ENCODE measurements at places on chromosomes 2 and 18.

DNA sequence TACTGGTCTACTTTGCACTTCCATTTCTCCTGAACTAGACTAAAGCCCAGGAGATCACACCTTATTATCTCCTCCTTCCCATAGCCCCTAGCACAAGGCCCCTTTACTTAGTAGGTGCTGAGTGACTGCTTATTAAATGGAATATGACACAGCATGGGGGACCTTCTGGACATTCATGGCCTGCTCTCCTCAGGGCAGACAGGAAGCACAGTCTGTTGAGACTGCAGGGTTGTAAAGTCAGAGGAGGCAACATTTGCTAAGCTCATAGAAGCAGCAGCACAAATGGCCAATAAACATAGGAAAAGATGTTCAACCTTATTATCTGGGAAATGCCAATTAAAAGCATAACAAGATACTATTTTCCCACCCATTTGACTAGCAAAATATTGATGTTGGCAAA is 75.3 kb downstream of the DNMT3A start:
- no peak for DNase-seq

DNA sequence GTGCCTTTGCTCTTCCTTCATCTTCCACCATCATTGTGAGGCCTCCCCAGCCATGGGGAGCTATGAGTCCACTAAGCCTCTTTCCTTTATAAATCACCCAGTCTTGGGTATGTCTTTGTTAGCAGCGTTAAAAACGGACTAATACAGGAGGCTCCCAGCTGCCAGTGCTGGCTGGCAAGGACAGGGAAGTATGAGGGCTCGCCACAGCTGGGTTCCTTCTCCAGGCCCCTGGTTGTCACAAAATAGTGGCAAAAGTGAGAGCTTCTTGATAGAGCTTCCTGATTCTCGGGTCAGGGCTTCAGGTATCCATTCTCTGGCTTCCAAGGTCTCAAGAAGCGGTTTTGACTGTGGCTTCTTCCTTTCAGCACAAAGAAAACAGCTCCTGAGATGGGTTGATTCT is 85.0 kb downstream of the ZNF516 start:
- DNase-seq: no peak

DNA sequence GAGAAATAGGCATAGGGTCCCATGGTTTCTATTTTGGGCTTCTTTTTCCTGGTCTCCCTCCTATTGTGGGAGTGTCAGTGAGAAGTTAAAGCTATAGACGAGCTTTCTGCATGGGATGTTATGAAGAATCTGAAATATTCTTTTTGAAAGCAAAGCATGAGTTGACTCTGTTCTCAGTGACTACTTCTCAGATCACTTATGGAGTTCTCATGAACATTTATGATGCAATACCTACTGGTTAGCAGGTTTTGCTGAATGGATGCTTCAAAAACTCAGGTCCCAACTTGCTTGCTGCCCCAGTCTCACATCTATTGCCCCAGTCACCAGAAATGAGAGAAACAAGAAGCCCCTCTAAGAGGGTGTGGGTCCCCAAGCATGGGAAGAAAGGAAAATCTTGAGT is 365.0 kb downstream of the HRH4 start:
- no peak for DNase-seq

DNA sequence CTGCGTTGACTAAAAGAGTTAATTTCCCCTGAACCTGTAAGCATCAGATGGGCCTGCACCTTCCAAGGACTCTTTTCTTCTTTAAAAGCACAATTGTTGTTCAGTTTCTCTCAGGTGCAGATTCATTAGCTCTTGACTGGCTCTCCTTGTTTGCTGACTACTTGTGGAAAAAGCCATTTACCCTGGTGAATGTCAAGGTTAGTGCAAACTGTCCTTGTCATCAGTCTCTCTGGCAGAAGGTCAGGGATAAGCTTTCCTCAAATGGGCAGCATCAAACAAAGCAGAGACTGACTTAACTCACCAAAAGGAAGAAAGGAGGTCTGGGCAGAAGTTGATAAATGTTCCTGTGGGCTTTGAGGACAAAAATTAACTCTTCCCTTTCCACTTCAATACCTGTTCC is 922.7 kb downstream of the BCL11A start:
- DNase-seq: no peak

DNA sequence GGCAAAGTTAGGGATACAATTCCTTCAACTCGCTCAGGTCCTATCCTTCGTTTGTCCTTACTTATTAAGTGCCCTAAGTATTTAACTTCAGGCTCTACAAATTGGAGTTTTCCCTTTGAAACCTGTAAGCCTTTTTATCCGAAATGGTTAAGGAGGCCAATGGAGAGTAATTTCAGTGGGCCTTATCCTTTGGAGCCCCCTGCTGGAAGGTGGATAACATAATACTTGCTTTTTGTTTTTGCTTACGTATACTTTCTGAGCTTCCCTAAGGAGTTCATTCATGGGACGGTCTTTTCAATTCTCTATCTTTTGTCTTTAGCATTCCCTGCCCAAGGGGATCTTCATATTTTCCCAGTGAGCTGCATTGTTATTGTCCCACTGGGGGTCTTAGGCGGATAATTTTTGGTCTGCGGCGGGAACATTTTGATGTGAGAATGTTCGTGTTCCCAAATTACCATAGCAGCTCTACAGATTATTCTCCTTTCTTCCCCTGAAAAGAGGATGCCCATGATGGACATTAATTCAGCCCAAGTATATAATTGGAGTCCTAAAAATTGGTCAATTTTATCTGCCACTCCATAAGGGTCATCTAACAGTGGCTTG is 34.4 kb upstream of the TRAPPC8 start:
- peak; percentile 38 for DNase-seq

DNA sequence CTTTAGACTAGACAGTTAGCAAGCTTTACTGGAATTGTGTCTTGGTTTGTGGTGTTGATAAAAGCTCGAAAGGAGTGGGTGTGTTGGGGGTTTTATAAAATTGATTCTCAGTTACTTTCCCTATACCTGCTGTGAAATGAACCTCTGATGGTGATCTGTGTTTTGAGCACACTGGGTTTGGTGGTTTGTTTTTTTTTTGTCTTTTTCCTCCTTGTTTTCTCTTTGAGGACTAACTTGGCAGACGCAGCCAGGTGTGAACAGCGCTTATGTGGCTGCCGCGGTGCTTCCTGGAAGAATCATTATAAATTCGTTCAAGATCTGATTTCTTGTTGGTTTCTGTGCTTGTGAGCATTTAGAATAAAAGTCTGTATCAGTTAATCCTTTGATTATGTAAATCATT is 28.5 kb downstream of the GRHL1 start:
- no peak for DNase-seq

- DNase-seq: no peak
Observed at GRCh38 chr2:12110074-12110473, 363.6 kb downstream of the LPIN1 start.

DNA sequence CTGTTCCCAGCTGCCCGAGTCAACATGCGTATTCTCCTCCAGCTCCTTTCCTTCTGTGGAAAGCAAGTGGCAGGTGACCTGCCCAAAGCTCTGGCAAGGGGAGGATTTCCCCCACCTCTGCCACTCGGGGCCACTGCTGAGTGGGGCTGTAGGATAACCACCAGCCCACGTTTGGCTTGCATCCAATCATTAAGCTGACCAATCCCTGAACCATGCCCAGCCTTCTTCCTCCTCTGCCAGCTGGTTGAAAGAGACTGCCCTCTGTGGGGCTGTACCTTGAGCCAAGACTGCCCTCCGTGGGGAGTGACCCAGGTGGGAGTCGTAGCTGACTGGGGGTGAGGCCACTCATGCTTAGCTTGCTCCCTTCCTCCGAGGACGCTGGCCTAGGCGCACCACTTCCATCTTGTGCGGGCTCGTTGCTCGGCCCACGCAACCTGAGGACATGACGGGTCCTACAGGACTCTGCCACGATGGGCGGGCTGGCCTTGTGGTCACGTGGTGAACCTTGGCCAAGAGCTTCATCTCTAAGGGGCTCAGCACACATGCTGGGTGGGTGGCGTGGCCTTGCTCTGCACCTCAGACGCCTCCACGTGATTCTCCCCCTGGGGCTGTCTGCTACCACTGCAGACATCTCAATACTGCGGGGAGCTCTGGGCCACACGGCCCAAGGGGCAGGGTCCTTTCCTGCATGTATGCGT is 112.1 kb downstream of the NDUFA10 start:
- no peak for DNase-seq
